ENCODE measurements at places on chromosomes 2 and 18.

DNA sequence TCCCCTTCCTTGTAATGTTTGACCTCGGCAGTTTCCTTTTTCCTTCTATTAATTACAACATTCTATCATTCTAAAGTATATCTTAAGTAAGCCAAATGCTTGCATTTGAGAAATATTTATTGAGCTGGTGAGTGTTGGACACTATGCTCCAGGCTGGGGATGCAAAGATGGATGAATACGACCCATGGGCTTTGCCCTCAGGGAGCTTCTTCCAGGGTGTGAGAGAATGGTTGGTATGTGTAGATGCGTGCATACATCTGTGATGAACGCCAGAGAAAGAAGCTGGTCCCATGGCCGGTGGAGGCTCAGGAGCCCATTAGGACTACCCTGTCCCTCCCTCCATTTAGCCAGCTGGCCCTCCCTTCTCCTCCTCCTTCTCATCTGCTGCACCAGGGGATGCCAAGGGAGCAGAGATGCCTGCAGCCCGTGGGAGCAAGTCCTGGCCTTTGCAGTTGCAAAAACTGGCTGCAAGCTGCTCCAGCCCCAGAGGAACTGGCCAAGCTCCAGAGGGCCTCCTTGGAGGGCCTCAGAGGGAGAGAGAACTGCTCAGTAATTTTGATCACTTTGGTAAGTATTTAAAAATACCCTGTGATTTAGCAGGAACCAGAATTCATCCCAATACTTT is 65.7 kb upstream of the FOSL2 start:
- no peak for DNase-seq

DNA sequence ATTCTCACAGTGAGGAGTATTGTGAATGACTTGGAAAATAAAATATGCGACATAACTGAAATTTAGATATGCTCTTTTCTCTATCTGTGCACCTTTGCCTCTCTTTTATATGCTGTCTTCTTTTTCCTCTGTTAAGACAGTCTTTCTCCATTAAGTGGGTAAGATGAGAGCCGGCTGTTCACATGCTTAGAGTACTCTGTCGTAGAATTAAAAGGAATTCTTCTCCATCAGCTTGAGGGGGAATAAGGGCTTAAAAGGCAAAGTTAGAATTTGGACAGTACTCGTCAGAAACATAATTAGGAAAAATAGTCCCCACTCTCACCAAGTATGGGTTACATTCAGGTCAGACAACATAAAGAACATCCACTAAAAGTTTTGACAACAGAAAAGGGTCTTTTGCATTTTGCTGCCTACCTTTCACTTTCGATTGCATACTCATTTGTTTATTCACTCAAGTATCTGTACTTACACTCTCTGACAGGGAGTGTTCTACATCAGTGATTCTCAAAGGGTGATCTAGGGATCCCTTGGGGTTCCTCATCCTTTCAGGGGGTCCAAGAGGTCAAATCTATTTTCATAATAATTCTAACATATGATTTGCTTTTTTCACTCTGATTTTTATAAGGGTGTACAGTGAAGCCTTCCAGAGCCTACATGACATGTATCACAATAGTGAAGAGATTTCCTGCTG is 48.0 kb downstream of the ARHGAP15 start:
- DNase-seq, result no peak

DNA sequence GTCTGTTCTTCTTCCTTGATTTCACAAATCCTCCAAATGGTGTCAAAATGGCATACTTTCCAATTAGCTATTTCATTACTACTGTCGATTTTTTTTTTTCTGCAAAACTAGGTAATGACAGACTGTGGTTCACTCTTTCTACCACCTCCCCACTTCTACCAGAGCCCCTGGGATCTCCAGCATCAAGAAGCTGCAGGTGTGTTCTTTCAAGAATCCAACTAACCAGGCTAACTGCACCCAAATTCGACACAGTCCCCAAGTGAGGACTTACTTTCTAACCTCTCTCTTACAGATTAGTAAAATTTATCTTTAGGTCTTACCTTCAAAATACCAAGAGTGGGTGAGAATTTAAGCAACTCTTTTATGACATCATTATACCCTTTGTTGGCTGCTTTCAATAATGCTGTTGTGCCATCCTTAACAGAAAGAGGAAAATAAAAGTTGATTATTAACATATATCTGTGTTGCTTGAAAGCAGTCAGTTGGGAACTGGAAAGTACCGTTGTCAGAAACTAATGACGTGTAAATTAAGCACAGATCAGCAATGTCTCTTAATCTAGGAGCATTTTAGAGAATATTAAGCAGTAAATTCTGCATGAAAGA is 31.2 kb upstream of the NPC1 start:
- no peak for DNase-seq

GRCh38 chr18:13625355-13625754 is 101.0 kb downstream of the FAM210A start:
- DNase-seq, result no peak

GRCh38 chr2:40665493-40666232 is 213.8 kb upstream of the SLC8A1 start:
- DNase-seq, result no peak

GRCh38 chr2:203578759-203579643 is 43.9 kb upstream of the RAPH1 start:
- DNase-seq, result peak; percentile 95

- no peak for DNase-seq
Observed at GRCh38 chr2:151472966-151473365, 63.3 kb downstream of the RIF1 start.

Data from HT-29 (cell line).